Activated CD4-positive, alpha-beta T cell treated with anti-CD3 and anti-CD28 coated beads, Interleukin-2, amount 10 ng/mL, durations not matched to agents 24 days and 14 days (primary cell): ENCODE measurements at places on chromosomes 6 and 20.

DNA sequence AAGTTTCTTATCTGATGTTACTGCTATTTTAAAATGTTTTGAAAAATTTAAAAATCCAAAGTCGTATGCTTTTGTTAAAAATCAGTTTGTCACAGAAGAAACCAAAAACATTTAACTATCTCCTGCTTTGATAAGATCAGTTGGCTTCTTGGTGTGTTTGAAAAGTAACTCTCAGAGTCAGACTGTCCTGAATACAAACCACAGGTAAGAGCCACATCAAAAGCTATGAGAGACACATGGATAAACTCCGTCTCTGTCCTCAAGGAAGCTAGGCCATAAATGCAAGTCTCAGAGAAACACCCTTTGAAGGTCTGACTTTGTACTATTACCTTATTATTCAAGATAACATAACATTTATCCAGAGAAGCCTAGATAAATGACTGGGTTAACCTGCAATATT, 7.7 kb downstream of the HBS1L start:
- no peak for DNase-seq

- no peak for DNase-seq
Measured at GRCh38 chr20:23278172-23278571, 72.4 kb upstream of the NXT1 start.

DNA sequence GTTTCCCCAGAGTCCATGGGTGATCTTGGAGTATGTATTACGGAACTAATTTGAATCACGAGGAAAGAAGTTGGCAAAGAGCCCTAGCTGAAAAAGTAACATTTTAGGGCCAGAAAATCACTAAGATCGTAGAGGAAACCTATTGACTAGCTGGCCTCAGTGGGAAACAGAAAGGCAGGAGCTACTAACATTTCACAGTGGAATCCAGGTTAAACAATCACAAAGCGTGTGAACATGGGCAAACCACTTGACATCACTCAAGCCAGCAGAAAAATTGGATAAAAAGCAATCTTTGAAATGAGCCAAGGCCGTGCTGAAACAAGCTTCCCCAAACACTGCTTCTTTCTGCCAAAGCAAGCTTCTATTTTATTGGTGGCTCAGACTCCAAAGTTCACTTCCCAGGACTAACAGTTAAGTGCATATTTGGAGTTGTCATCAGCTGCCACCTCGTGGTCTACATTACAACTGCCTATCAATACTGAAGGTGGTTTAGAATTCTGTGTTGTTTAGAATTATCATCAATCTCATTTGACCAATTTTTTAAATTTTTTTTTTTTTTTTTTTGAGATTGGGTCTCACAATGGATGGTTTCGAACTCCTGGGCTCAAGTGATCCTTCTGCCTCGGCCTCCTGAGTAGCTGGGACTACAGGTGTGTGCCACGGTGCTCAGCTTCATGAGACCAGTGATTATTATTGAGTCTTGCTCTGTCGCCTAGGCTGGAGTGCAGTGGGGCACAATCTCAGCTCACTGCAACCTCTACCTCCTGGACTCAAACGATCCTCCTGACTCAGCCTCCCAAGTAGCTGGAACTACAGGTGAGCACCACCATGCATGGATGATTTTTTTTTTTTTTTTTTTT, 10.6 kb downstream of the RPS10 start:
- peak; percentile 83 for DNase-seq

DNA sequence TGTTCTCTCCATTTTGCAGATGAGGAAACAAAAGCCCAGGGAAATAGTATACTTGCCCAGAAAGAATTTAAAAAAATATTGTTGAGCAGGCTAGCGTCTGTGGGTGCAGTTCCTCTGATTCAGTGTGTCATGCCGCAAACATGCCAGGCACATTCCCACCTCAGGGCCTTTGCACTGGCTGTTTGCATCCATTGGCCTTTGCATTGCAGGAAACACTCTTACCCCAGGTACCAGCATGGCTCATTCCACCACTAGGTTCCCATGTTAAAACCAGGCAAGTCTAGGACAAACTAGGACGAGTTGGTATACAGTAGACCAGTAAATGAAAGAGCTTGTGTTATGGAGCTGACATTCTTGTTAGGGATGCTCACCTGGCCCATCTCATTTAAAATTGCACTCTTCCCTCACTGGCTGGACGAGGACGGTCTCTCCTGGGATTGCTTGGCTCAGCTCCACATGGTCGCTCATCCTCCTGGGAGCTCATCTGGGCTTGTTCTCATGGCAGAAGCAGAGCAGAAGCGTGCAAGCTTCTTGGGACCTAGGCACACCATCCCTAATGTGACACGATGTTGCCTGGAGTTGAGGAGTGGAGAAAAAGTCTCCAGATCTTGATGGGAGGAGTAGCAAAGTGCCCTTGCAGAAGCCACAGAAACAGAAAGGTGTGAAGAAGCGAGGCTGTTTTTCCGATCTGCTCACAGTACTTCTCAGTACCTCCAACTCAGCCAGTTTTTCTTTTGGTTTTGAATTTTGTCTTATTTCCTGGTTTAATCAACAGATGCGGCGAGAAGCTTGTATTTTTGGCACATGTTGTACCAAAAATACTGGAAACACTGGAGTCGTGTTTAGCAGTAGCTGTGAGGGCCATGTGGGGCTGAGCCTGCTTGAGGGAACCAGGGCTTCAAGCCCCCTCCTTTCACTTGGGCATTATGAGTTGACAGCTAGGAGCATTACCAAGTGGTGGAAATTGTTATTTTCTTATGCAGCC, 13.9 kb downstream of the ZNF831 start:
- peak; percentile 83 for DNase-seq

- DNase-seq = no peak
Measured at GRCh38 chr6:115540077-115540869, 520.4 kb downstream of the FRK start.

GRCh38 chr6:151475653-151476523, 17.9 kb upstream of the CCDC170 start:
- peak; percentile 83 for DNase-seq

GRCh38 chr6:151078655-151079054, 161.1 kb upstream of the AKAP12 start:
- DNase-seq = no peak

GRCh38 chr6:6620766-6621425, 32.4 kb downstream of the LY86 start:
- DNase-seq = no peak

DNA sequence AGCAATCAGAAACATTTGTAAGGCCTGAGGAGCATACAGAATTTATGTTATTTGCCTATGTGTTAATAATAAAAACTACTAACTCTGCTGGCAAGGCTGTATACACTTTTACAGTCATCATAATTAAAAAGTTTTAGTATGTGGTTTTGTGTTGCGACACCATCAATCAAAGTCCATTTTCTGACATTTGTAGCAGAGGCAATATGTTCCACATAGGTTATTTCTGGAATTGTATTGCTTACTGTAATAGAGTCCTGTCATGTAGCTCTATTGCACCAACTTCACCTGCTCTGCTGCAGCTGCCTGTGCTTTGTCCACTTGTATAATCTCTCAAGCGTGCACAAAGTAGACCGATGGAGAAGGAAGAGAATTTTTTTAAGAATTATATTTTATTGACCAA, 501.8 kb downstream of the HACE1 start:
- DNase-seq = no peak

DNA sequence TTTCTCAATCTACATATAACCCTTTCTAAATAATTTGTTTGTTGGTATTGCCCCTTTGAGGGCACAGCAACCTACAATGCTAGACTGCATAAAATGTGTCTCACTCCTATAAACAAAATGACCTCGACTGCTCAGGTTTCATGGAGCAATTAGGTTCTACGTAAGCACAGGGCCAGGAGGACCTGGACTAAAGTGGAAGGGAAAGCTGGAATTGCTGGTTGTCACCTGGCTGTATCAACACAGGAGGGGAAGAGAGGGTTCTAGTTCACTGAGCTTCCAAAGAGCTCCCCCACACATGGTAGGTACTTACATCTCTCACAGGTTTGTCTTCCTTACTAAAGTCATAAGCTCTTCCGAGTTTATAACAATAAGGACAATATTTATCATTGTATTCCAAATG, 51.0 kb downstream of the NCOA6 start:
- no peak for DNase-seq

- DNase-seq = no peak
Measured at GRCh38 chr20:53175135-53175780, 203.1 kb downstream of the TSHZ2 start.

DNA sequence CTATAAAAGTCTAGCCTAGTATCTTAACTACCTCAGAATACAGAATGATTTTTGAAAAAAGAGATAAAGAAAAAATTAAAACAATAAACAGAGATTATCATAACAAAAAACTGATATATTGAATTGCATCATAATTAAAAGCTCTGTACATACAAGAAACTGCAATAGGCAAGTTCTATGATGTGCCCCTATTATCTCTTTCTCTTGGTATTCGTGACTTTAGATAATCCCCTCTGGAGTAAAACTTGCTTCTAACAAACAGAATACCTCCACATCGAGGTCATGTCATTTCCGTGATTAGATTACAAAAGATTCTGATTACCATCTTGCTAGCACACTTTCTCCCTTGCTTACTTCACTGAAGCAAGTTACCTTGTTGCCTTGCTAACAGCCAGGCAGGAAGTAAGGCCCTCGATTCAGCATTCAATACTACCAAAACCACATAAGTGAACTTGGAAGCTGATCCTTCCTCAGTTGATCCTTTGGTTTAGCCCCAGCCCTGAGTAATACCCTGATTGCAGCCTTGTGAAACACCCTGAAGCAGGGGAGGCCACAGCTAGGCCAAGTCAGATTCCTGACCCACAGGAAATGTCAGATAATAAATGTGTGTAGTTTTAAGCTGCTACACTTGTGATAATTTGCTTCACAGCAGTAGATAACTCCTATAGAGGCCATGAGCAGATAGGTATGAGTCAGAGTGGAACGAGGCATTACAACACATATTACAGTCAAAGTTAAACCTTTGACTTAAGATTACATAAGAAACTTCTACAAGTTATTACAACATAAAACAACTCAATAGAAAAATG, 53.7 kb upstream of the TMX4 start:
- DNase-seq = peak; percentile 61

- DNase-seq = no peak
Measured at GRCh38 chr6:131602781-131603312, 25.2 kb downstream of the MED23 start.

- DNase-seq = no peak
Measured at GRCh38 chr6:113587078-113587699, 270.0 kb upstream of the MARCKS start.

GRCh38 chr6:104423691-104424090, 436.0 kb downstream of the HACE1 start:
- no peak for DNase-seq

DNA sequence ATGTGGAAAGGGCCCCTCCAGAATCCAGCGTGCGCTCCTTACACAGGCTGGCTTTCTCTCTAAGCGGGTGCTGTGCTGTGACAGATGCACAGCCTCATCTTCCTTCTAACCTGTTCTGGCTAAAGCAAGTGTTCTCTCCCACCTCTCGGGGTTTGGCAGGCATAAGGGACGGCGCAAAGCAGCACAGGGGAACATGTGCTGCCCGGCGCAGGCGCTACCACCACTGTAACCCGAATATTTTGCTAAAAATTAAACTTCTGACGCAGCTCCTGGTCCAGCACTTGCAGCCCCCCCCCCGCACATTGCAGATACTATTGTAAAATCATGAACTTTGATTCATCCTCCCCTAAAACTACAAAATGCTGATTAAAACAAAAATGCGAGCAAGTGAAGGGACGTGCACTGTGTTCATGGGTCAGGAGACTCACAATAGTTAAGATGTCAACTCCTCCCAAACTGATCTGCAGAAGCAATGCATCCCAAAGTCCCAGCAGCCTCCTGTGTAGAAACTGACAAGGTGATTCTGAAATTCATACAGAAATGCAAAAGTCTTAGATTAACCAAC, 43.0 kb downstream of the TAF4 start:
- no peak for DNase-seq

GRCh38 chr20:54228841-54229240, 21.0 kb downstream of the PFDN4 start:
- DNase-seq = no peak

- DNase-seq = no peak
Measured at GRCh38 chr20:23003077-23003635, 32.0 kb upstream of the SSTR4 start.

GRCh38 chr6:97097068-97098047, 172.8 kb downstream of the KLHL32 start:
- DNase-seq = peak; percentile 44

DNA sequence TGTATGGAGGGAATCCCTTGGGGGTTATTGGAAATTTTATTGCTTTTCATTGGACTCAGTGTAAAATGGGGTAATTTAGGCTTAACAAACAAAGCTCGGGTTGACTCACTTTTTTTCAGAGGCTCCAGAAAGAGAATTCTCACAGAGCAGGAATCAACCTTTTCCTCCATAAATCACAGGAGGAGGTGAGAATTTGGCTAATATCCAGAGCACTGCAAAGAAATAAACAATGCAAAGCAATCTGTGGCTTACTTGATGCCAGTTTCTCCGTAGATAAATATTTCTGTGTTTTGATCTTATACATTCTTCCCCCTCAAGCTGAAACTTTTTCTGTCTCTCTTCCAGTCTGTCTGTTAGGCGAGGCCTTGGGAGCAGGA, 176.6 kb downstream of the TSHZ2 start:
- no peak for DNase-seq

- peak; percentile 78 for DNase-seq
Measured at GRCh38 chr6:107712665-107713551, 111.2 kb downstream of the SCML4 start.
